ENCODE measurements at places on chromosomes 11 and 22.

GRCh38 chr11:135031205-135031989, 619.4 kb upstream of the B3GAT1 start:
- DNase-seq, result no peak

DNA sequence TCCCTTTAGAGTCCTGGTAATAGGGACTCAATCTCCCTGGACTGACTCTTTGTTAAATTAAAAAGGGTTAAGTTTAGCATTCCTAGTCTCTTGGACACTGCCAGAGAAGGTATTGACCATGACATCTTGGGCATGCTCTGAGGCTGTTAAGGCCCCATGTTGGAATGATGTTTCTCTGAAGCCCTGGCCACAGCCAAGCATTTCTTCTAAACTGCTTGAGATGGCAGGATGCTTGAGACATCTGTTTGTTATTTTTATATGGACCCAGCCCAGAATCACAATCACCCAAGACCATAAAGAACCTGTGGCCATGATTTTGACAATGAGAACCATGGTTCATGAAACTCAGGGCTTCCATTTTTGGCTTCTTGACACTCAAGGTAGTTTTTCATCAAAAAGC, 5.5 kb upstream of the ANKK1 start:
- DNase-seq, result no peak

DNA sequence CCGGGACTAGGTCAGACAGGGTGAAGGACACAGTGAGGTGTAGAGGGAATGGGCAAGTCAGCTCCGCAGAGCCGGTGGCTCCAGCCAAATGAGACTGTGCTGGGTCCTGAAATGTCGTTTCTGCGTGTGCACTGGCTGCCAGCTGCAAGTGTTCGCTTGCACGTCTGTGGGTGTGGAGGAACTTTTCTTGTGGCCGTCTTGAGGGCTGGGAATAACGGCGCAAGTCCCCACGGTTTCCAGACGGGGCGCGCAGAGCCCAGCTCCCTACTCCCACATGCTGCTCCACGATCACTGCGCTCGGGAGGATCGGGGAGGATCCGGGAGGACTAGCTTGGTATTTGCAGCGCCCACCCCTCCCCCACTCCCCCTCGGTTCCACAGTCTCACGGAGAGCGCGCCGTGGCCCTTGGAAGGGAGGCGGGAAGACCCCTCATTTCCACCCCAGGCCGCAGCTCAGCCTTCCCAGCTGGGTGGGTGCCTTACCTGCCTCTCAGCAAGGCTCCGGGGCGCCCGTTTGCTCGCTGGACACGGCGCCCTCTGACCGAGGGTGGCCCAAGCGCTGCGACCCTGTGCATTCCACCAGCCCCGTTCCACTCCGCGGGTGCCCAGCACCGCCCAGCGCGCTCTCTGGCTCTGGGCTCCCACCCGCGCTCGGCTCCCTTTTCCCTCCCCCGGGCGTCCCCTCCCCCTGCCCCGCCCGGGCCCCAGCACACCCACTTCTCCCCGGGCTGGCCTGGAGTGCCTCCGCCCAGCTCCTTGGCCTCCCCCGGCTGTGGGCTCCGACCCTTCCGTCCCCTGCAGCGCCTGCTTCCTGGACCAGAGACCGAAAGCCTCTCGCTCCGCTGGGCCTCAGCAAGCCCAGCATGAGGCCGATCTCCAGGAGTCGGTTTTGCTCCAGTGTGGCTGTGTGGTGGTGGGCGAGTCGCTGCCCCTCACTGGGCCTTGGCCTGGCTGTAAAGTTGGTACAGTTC, at the start of gene KCNE3:
Gene KCNE3 (minus strand): TSS at position 634 of the 970 bp plus-strand sequence. CDS start 9,986 bp downstream, outside the sequence.
- DNase-seq, result no peak

GRCh38 chr11:102568851-102569250, 38.3 kb upstream of the MMP7 start:
- no peak for DNase-seq

DNA sequence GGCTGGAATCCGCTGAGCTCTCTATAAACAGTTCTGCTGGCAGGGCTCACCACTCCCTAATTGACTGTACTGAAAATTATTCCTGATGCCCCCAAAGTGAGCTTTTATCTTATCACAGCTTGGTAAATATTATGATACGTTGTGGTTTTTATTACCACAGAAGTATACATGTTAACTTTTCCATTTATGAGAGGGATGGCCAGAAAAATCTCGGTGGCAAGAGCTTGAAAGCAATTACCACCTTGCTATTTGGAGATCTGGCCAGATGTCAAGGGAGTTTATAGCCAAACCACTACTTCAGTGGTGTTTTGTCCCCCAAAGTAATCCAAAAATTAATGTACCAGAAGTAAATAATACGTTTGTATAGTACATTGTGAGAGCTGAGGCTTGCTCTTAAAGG, 75.4 kb upstream of the RCN1 start:
- DNase-seq, result no peak

DNA sequence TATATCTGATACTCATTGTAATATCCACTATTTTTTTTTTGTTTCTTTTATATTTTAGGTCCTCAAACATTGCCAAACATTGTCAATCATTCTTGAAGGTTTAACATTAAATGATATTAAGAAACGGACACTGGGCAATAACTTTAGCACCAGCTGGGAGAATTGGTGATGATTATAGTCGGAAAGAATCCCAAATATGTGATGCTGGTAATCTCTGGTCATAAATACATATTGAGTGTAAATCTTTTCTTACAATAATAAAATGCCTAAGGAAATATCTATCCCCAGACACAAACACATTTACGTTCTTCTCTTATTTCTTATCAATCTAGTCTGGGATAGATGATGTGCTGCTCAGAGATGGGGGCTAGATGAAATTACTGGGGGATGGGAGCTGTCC, 25.2 kb downstream of the OR51E2 start:
- no peak for DNase-seq

GRCh38 chr11:64316672-64317324, 561 bp downstream of the TRMT112 start:
- DNase-seq, result peak; percentile 48

DNA sequence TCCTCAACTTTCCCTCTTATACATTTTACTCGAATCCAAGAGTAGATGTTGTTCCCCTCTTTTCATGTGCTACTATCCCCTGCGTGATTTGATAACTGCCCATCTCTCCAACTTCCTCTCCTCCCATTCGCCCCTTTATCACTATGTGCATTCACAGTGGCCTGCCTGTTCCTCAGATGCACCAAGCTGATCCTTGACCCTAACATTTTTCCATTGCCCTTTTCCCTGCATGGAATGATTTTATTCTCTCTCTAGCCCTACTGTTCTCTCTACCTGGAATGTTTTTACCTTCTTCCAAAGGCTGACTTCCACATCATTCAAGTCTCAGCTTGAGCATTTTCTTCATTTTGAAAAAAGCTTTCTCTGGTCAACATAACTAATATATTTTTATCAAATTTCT, 15.8 kb upstream of the BBOX1 start:
- DNase-seq, result no peak

DNA sequence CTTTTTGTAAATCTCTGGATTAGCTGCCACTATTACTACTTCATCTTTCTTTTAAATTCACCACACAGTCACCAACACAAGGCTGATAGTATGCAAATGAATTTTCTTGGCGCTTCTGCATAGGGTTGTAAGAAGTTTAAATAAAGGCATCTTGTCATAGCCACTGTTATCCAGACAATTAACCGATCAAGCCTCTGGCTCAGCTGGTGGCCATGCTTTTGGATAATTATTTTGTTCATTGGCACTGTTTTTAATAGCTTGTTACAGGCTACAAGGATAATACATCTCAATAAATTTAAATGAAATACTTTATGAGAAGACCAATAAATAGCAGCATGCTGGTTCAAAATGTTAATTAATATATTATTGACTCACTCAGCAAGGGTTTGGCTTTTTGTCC, 1261.0 kb downstream of the FAM181B start:
- no peak for DNase-seq

DNA sequence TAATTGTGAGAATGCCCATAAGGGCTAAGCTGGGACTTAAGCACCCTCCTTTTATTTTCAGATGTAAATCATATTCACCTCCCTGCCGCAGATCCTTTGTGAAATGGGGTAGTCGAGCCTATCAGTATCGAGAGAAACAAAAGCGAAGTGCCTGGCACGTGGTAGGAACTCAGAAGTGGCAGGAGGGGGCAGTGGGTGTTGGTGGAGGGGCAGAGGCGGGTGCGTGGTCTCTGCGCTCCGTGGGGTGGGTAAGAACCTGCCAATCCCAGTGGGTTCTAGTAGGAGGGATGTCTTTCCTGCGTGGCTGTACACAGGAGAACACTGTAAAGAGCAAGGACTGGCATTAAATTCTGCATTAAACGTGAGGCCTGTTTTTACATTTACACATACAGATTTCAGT, 21.8 kb upstream of the PARVB start:
- DNase-seq, result no peak
